ENCODE measurements at places on chromosomes 2 and 18.

DNA sequence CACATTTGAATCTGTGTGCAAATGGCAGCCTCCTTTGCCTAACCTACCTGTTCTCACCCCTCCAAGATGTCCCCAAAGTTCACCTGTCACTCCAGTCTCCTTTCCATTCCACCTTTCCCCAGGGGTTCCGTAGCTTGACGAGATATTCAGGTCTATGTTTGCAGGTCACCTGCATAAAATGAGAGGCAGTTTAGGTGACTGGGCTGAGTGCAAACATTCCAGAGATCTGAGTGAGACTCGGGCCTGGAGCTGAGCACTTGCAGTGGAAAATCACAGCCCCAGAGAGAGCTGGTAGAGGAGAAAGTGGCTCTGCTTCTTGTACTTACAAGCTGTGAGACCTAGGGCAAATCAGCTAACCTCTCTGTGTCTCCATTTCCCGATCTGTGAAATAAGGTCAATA lies 20.1 kb downstream of the CAPN14 start:
- no peak for DNase-seq

- DNase-seq = no peak
These were observed 240.8 kb upstream of the PIK3C3 start for GRCh38 chr18:41713969-41714825.

DNA sequence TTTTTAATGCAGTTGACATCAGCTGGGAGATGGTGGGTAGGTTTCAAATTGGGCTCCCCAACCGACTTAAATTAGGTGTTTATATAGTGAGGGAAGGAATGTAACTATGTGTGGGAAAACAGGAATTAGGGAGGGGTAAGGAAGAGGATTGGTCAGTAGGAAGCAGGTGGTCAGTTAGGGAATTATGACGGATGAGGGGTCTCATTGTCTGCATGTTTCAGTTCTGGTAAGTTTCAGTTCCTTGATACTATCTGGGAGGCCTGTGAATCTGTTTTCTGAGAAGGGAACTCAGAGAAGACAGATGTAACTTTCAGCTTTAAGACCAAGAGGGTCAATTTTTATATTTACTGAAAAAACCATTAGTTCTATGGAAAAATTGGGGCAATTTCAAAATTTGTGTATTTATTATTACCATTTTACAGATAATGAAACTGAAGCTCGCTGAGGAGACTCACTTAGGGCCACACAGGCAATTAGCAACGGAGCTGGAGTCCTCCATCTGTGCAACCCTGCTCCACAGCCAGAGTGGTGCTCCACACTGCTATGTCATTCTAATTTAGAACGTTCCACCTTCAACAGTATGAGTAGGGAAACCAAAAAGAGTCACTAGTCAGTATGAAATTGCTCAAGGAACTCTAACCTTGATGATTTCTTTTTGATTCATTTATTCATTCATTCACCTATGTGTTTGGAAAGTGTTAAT lies 36.0 kb upstream of the CCDC195 start:
- no peak for DNase-seq

DNA sequence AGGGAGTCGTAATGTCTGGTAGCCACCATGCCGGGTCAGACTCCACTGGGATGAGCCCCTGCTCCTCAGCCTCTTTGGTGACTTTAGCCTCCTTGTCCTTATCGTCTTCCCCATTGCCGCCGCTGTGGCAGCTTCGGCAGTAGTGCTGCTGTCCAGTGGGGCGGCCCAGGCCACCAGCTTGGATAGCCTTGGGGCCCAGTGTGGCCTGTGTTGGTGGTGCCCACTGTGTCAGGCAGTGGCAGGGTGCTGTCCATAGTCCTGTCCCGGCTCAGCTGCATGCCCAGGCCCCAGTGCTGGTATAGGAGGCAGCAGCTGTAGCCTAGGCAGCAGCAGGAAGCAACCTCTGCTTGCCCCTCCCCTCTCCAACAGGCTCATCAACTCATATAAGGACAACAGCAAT lies 197.1 kb upstream of the RAB12 start:
- no peak for DNase-seq

All from MM.1S (cell line).